ENCODE measurements at places on chromosomes 6 and 20. TPM values are rescaled to one million over a fixed set of nuclear protein-coding genes. Genes with fewer than 3 reads are reported as not detected.

GRCh38 chr6:1904466-1904799 lies 294.7 kb downstream of the FOXC1 start:
- DNase-seq = no peak

- DNase-seq = no peak
These were observed 98.1 kb downstream of the SLC24A3 start for GRCh38 chr20:19310541-19310940.

Gene MDFI
- 0.54 TPM for total RNA-seq

Gene IYD
- 0.03 TPM for total RNA-seq

Gene SFTA2
- total RNA-seq = not detected

- no peak for DNase-seq
These were observed 6.3 kb upstream of the TSHZ2 start for GRCh38 chr20:52965819-52966218.

Gene GPR6
- total RNA-seq = not detected

Gene WFDC2
- total RNA-seq = 1.6 TPM

DNA sequence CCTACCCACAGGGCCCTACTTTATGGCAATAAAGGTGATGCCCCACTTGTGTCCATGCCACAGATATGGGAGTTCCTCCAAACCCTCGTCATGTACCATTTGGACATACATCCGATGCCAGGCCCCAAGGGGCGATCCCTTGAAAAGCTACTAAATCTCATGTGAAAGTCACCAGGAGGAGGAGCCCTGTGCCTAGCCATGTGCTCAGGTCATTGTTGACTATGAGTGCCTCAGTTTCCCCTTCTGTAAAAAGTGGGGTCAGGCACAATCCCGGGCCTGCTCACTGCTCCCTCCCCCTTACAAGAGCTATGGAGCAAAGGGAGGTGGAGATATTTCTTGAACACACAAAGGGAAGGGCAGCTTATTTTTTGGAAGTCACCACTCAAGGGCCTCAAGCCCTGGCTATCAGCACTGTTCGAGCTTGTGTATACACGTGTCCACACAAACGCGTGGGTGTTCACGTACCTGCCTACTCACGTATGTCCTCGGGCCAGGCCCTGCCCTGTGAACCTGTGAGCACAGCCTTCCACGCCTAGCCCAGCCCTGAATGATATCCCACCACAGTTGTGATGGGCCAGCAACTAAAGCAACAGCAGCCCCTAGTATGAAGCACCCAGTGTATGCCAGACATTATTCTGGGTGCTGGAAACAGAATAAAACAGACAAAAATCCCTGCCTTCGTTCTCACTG lies 1.9 kb downstream of the ACTL10 start:
- DNase-seq = no peak

- DNase-seq = no peak
These were observed 100.9 kb downstream of the RNF144B start for GRCh38 chr6:18488004-18488403.

DNA sequence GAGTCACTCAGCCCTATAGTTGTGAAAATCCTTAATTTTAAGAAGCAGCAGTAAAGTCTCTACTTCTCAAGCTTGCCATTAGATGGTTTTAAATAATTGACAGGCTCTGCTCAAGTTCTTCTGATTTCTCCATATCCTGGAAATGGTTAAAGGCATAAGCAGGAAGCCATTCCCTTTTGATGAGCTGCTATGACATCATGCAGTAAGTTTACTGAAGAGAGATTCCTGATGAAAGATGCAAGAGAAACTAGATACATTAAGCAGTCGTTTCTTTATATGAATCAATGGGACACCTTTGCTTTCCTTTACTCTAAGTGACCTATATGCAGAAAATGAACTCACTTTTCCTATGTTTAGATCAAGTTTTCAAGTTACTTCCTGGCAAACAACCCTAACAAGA lies 9.8 kb downstream of the POPDC3 start:
- no peak for DNase-seq

Gene FRK
- total RNA-seq = 2.5 TPM

GRCh38 chr20:19996222-19996621 lies 20.9 kb upstream of the NAA20 start:
- DNase-seq = no peak

GRCh38 chr6:156906451-156906850 lies 129.3 kb downstream of the ARID1B start:
- no peak for DNase-seq

Gene EPPIN
- total RNA-seq = not detected

- DNase-seq = no peak
These were observed 22.0 kb downstream of the RALY start for GRCh38 chr20:34015401-34016335.

DNA sequence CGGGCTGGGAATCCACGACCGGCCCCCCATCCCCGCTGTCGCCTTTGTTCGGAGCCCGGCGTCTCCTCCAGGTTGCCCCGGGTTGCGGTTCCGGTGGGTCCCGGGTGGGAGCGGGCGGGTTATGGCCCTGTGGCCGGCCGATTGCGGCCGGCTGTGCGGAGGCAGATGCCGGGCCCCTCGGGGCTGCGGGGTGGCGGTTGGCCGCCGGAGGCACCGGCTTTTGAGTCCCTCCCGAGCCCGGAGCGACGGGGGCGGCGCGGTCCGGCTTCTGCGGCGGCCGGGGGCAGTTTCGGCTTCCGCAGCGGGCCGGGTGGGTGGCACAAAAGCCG lies 431 bp downstream of the LOC128125822 start:
- no peak for DNase-seq

- no peak for DNase-seq
These were observed 106.2 kb downstream of the LCA5 start for GRCh38 chr6:79430913-79431536.

Gene GATA5
- total RNA-seq = 53.2 TPM

GRCh38 chr6:37731371-37731770 lies 33.7 kb upstream of the MDGA1 start:
- DNase-seq = no peak

Gene NELFE
- total RNA-seq = 94.9 TPM

Gene RBM24
- 23.0 TPM for total RNA-seq

- DNase-seq = no peak
These were observed 39.8 kb downstream of the SRSF3 start for GRCh38 chr6:36633915-36634314.

GRCh38 chr6:97040355-97040860 lies 115.9 kb downstream of the KLHL32 start:
- no peak for DNase-seq

- no peak for DNase-seq
These were observed 19.5 kb upstream of the PAX1 start for GRCh38 chr20:21685981-21686380.

Gene SNAP25
- 0.69 TPM for total RNA-seq

DNA sequence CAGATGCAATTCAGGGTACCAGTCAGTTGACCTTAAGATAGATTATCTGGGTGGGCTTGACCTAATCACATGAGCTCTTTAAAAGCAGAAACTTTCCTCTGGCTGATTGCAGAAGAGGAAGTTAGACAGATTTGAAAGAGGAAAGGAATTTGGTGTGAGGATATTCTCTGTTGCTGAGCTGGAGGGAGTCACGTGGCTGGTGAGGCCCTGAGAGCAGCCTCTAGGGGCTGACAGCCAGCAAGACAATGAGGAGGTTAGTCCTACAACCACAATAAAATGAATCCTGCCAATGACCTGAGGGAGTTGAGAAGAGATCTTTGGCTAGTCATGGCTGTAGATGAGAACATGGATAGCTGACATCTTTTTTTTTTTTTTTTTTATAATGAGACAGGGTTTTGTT lies 87.0 kb upstream of the B3GAT2 start:
- no peak for DNase-seq

DNA sequence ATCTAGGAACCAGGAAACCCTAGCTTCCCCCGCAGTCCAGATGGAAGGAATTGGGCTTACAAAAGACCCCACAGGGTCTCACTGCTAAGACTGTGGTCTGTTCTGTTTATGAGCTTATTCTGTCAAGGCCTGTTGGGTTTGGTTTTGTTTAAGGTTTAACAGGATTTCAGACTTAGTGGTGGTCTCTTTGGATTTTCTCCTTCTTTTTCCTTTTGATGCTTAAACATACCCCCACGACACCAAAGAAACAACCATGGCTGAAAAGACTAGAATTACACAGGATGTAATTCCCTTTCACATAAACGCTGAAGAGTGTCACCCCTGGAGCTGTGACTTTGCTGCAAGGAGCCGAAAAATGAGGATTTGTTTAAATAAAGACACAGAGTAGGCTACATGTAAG lies 408.6 kb downstream of the PREX1 start:
- DNase-seq = no peak

GRCh38 chr20:11844691-11845090 lies 73.0 kb upstream of the BTBD3 start:
- no peak for DNase-seq

Gene TREM1
- total RNA-seq = not detected

DNA sequence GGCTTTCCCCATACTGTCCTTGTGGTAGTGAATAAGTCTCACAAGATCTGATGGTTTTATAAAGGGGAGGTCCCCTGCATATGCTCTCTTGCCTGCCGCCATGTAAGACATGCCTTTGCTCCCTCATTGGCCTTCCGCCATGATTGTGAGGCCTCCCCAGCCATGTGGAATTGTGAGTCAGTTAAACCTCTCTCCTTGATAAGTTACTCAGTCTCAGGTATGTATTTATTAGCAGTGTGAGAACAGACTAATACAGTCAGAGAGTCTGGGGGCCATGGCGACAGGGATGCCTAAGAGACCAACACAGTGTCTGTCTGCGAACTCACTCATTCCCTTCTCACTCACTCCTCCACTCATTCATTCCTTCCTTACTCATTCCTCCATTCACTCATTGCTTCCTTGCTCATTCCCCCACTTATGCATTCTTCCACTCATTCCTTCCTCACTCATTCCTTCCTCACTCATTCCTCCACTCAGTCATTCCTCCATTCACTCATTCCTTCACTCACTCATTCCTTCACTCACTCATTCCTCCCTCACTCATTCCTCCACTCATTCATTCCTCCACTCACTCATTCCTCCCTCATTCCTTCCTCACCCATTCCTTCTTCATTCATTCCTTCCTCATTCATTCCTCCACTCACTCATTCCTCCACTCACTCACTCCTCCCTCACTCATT lies 137.5 kb upstream of the AGPAT4 start:
- DNase-seq = no peak

All from Panc1 (cell line).